Left cardiac atrium (tissue), 4 donors: ENCODE measurements at places on chromosomes 1 and 21. TPM values are rescaled to one million over a fixed set of nuclear protein-coding genes. Genes with fewer than 3 reads are reported as not detected.

DNA sequence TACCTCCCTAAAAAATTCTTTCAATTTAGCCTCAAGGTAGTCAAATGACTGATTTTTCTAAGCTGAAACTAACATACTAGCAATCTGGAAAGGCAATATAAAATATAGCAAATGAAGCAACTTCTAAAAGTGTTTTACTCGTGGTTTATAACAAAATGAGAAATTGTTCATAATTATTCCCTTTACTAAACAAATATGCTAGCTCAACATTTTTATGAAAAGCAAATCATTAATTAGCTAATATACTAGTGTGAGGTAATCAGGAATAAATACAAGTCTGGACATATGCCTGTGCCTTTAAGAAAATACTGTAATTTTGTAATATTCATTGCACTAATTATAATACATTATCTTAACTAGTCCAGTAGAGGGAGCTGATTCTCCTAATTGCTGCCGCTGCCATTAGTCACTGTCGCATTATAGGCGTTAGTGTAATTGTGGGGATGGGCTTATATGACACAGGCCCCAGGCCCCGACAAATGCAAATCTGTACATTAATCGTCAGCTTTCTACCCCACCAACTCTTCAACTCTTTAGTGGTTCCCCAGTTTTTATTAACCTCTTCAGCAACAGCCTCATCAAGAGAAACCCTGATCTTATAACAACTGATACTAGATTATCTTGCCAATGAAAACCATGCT, 160.9 kb downstream of the GABPA start:
- DNase-seq = no peak

DNA sequence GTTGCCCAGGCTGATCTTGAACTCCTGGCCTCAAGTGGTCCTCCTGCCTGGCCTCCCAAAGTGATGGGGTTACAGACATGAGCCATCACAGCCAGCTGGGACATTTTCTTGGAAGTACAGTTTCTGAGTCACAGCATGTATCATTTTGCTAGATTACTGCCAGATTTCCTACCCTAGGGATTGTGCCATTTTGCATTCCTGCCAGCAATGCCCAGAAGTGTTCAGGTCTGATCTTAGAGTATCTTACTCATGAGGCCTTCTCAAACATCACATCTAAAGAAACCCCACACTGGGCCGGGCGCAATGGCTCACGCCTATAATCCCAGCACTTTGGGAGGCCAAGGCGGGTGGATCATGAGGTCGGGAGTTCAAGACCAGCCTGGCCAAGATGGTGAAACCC, 10.2 kb downstream of the BMP8A start:
- DNase-seq = no peak

CNR2 gene
- not detected for total RNA-seq

CSF1 gene
- 44.1 TPM for total RNA-seq
